AG10803 (cell line): ENCODE measurements at places on chromosomes 13 and 19.
A peak's percentile ranks its signal among the peaks of the same experiment; 100 is the strongest.

DNA sequence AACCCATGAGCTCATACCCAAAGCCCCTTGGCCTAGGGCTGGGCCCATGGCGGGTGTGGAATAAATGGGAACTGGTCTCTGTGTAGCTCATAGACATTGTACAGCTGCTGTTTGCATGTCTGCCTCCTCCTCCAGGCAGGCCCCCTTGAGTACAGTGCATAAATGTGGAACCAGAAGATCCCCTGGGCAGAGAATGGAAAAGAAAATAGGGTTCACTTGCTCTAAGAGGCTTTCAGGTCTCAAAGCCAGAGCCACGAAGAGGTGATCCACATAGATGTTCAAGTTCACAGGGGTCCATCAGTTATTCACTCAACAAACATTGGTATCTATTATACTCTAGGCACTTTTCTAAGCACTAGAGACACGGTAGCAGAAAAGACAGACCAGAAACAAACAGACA, 79.2 kb upstream of the CACNA1A start:
- DNase-seq: no peak

DNA sequence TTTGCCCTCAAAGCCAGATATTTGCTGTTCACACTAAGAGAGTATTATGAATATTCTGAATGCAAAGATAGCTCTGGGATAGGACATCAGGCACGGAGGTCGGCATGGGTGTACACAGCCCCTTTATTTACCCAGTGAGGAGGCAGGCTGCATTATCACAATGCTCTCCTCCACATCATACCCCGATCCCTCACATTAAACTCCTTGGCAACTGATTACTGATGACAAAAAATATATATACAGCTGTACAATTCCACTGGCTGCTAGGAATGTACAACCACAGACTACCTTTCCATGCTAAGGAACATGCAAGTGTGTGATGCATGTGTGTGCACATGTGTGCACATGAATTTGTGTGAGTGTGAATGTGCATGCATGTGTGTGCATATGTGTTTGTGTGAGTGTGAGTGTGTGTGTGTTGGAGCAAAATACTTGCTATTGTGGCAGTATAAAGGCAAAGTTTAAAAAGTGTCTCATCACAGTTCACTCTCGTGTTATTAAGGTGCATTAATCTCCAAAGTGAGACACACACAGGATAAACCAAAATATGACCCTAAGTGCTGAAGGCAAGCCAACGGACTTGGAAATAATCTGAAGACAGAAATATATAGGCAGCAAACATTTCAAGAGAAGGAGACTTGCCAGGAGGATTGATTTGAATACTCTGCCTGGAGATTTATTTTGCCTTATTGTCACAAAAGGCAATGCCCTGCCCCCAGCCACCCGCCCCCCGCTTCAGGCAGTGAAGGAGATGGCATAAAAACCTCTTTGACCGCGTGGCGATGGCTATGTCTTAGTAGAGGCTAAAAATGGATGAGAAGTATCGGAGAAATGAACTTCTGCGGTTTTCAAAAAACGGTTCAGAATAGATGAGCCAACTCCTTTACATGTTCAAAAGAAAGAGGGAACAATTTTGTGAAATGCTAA, 274.8 kb downstream of the TSHZ3 start:
- DNase-seq: no peak

- DNase-seq: no peak
Measured at GRCh38 chr19:12636631-12637030, 25.9 kb downstream of the ZNF791 start.

GRCh38 chr13:36395280-36395679, 37.0 kb upstream of the CCNA1 start:
- DNase-seq: peak; percentile 84

GRCh38 chr19:11494634-11495285, 10.9 kb downstream of the ZNF653 start:
- DNase-seq: no peak
